ENCODE measurements at places on chromosomes 12 and 14.

DNA sequence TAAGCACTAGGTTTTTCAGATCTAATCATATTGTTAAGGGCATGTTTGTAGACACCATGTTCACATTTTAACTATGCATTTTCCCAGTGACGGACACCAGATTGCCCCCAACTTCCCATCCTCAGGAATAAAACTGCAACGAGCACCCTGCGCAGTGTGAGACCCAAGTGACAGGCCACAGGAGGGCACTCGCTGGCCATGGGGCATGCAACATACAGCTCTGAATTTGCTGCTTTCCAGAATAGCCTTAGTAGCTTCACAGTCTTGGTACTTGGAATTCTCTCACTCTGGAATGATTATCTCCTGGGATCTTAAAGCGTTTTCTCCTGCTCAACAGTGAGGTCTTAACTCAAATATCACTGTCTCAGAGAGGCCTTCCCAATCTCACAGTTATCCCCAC is 972 bp upstream of the DDX47 start:
- no peak for DNase-seq

DNA sequence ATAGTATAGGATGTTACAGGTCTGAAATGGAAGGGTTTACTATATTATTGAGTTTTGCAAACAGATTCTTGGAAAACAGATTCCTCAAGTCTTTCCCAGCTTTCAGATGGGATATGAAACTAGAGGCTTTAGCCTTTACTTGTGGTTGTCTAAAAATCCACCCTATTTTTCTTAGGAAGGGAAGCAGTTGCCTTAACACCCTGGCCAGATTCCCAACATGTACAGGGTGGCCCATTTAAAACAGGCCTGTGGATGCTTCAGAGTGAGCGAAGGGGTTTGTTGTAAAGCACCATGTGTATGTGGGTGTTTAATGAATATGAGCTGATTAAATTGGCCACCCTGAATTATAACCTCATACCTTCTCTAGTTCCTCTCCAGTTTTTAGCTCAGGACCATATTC is 415.9 kb downstream of the ZFP36L1 start:
- no peak for DNase-seq

DNA sequence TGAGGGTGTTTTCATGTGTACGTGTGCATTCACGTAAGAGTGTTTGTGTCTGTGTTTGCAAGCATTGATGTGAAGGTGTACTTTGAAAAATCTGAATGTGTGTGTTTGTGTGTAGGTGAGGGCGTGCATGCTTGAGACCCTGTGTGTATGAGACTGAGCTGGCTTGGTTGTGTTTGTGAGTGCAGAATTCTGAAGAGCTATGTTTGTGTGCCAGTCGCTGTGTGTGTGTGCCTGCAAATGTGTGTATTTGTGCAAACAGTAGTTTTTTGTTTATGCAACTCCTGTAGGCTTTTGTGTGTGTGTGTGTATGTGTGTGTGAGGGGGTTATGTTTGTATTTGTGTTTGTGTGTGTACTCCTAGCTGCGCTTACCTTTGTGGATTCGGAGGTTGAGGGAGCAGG is 1.7 kb upstream of the LHX5 start:
- DNase-seq, result no peak

DNA sequence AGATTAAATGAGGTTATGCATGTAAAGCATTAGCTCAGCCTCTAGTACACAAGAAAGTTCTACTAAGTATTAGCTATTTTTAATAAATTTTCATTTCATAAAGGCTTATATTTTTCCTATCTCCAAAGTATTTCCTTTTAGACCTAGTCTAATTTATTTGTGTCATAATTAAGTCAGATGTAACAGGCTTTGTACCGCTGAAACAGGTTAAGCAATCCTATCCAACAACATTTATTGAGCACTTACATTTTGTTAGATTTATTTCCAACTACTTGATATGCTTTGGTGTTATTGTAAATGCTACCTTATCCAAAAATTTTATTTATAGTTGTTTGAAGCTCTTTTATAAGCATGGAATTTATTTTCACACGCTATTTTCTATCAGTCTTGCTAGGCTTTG is 1.8 kb upstream of the PARP2 start:
- DNase-seq, result no peak

DNA sequence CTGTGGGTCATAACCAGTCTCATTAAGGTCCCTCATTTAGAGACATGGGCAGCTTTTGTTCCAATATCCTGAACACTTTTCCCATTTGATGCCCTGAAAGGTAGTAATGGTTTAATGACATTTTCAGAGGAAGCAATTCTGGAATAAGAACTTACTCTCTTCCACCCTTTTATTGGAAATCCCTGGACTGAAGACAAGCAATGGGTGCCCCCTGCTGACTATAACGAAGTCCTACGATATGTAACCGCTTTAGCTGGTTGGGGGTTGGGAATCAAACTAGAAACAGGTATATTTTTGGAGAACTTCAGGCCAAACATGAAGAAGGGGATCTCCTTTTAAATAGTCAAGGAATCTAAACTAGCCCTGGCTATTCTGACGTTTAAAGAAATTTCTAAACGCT is 20.5 kb downstream of the SARNP start:
- DNase-seq, result peak; percentile 25

DNA sequence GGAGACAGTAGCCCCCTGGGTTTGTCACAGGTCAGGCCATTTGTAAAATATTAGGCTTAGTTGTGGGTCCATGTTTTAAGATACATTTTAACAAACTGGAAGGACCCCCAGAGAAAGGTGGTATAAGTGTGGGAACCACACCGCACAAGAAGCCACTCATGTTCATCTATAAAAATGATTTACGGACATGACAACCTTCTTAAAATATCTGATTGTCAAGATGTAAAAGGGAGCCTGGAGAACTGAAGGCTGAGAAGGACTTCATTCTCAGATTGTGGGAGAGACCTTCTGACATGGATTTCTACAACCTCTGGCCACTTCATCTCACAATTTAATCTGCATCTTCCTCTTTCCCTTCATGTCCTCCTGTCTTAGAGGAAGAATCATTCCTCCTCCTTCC is 102.4 kb downstream of the VCPKMT start:
- no peak for DNase-seq

GRCh38 chr14:61475316-61475715 is 153.9 kb downstream of the PRKCH start:
- DNase-seq, result no peak

- DNase-seq, result peak; percentile 13
Observed at GRCh38 chr14:85531587-85532373, 1.8 kb downstream of the FLRT2 start.

DNA sequence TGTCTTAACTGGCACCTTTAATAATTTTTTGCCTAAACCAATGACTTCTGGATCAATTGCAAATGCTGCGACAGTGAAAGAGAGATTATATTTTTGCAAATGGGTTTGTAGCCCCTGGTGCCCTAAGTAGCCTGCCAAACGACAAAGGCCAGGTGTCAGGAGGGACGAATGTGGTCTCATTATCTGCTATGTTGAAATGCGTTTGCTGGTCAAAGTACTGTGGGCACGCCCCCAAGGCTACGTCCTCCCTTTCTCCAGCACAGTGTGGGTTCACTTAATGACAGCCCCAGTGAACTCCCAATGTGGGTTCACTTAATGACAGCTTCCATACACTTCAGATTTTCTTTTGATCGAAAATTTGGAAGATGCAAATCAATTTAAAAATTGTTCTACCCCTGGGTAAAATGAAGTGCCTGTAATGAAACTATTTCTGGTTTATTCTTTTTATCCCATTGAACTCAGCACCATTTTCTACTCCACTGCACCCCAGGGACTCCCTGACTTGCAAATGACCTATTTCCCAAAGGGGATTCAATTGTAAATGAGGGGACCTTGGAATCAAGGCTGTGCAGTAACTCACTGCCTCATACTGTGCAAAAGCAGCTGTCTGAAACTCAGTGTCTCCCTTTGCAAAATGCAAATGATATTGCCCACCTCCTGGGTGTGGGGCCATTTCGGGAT is 1.4 kb downstream of the SERPINA11 start:
- no peak for DNase-seq

GRCh38 chr12:66623455-66623854 is 55.4 kb downstream of the GRIP1 start:
- no peak for DNase-seq

DNA sequence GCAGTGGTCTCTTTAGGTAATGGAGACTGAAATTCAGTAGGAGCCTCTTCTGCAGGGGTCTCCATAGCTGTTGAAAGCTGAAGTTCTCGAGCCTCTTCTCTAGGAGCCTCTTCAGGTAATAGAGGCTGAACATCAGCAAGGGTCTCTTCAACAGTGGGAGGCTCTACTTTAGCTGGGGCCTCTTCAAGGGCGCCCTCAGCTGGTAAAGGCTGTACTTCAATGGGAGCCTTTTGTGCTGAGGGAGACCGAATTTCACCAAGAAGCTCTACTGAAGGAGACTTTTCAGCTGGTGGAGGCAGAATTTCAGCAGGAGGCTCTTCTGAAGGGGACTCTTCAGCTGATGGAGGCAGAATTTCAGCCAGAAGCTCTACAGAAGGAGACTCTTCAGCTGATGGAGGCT is 1.5 kb downstream of the FSCB start:
- no peak for DNase-seq

- DNase-seq, result no peak
Observed at GRCh38 chr12:54017027-54017788, 8.4 kb downstream of the HOXC8 start.

DNA sequence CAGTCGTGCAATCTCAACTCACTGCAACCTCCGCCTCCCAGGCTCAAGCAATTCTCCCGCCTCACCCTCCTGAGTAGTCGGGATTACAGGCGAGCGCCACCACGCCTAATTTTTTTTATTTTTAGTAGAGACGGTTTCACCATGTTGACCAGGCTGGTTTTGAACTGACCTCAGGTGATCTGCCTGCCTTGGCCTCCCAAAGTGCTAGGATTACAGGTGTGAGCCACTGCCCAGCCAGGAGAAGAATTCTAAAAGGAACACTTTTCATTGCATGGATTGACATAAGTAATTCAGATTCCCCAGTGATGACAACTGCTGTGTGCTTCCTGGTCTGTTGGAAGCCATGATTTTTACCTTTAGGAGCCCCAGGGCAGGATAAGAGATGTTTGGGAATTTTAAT is 22.1 kb downstream of the DMAC2L start:
- no peak for DNase-seq

DNA sequence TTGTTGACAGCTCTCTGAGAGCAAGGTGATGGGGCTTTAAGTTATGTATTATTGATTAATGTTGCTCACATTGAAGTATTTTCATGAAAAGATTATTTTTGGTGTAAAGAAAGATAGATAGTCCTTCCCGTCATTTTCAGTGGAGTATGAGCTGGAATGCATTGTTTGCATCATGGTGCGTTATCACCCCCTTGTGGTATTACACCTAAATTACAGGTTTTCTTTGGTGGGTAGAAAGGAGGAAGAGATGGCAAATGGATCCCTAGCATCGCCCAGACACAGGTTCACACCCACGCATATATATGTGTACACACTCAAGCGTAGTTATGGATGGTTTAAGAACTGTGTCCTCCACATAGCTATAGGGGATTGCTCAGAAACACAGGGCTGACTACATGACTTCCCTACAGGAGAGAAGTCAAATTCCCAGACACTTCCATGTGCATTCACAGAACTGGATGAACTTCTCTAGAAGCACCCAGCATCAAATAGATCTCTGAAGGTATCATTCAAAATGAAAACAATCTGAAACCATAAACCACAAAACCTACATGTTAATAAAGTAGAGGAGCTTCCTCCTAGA is 14.4 kb upstream of the SERPINA10 start:
- DNase-seq, result no peak

DNA sequence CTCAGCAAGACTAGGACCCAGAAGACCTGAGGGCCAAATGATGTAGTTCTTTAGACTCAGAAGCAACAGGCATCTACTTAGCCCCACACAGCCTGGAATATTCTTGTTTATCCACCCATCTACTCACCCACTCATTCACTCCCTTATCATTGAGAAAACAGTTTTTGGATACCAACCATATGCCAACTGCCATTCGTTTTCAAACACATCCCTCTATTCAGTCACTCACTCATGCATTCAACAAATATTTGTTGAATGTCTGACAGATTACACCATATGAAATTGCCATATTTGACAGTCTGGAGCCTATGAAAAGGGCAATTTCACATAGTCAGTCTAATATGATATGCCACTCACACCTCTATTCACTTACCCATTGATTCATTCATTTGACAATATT is 103.2 kb downstream of the NT5DC3 start:
- no peak for DNase-seq

- no peak for DNase-seq
Observed at GRCh38 chr14:70812124-70812818, 3.0 kb upstream of the MAP3K9 start.

- no peak for DNase-seq
Observed at GRCh38 chr12:126160912-126161311, 1095.7 kb downstream of the AACS start.

- DNase-seq, result no peak
Observed at GRCh38 chr12:51890133-51890464, 2.2 kb downstream of the ANKRD33 start.

DNA sequence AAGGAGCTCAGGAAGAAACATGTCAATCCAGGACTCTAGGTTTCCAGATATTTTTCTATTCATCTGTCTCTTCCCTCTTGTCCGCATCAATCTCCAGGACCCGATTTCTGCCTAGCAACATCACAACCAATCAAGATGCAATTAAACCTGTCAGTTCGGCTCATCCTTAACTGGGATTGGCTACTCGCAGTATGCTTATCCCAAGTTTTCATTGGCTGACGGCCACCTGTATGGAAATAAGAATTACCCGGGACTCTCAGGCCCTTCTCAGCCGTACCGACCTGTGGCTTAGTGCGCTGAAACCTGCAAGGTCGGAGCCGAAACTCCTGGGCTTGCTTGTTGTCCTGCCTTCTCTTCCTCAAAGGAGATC is 20.4 kb upstream of the ATP5MC2 start:
- no peak for DNase-seq

DNA sequence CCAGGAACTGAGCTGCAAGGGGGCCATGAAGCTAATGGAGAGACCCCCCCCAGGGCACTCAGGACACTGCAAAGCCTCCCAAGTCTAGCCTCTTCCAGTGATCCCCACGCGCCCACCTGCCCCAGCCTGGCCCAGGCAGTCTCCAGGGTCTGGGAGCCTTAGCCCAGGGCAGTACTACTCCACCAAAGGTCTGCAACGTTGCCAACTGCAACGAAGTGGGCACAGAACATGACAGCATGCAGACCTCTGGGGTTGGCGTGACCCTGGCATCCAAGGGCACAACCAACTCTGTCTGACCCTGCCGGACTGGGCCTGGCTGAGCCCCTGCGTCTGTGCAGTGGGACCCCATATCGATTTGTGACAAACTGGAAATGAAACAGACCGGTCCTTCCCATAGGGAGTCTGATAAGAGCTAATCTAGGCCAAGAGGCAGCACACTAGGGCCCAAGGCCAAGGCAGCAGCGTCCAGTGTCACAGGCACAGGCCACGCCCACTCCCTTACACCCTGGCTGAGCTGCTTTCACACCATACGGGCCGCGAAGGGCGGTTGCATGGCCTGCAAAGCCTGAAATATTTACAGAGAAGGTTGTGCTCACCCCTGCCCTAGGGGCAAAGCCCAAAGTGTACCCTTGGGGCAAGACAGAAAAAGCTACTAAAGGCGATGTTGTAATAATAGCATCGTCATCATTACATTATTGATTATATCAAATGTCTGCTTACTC is 76.7 kb downstream of the NCOR2 start:
- DNase-seq, result no peak
